ENCODE measurements at places on chromosomes 7 and 10.

DNA sequence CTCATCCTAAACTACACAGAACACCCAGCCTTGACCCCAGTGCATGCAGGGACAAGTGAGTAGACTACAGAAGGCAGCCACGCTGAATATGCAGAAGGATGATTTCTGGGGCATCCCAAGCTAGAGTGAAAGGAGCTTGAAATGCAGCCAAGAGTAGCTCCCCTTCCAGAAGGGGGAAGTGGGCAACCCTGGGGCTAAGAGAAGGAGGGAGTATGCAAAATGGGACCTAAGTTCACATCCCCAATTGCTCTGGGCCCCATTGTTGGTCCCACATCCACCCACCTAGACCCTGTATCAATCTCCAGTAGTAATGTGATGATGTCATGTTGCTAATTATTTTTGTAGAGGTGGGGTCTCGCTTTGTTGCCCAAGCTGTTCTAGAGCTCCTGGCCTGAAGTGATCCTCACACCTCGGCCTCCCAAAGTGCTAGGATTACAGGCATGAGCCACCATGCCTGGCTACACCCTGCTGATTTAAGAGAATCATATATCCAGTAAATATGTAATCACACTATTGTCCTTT, 5.6 kb upstream of the PSTK start:
- DNase-seq: no peak

DNA sequence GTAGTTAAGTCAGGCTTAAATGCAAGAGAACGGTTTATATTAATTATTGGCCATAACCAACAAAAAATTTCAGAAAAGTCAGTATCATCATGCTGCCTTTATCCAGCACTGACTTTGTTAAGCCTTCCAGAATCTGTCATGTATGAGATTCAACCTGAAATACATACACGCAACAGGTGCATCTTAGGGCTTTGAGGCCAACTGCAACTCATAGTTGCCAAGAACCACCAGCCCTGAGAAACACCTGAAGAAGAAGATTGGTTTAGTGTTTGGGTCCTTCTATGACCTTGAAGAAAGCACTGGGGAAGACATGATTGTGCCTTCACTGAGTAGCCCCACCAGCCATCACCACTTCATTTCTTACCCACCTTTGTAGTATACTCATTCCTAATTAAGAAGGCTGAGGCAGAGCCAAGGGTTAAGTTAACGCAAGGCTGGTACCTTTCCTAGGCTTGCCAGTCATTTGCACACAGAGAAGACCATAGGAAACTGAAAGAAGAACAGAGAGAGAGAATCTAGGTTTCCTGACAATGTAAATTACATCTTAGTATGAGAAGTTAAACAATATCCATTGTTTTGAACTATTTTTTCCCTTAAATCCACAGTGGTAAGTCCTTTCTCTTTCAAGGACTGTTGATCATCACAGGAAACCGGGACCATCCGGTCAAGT, 200.1 kb upstream of the PRKCQ start:
- DNase-seq: no peak

DNA sequence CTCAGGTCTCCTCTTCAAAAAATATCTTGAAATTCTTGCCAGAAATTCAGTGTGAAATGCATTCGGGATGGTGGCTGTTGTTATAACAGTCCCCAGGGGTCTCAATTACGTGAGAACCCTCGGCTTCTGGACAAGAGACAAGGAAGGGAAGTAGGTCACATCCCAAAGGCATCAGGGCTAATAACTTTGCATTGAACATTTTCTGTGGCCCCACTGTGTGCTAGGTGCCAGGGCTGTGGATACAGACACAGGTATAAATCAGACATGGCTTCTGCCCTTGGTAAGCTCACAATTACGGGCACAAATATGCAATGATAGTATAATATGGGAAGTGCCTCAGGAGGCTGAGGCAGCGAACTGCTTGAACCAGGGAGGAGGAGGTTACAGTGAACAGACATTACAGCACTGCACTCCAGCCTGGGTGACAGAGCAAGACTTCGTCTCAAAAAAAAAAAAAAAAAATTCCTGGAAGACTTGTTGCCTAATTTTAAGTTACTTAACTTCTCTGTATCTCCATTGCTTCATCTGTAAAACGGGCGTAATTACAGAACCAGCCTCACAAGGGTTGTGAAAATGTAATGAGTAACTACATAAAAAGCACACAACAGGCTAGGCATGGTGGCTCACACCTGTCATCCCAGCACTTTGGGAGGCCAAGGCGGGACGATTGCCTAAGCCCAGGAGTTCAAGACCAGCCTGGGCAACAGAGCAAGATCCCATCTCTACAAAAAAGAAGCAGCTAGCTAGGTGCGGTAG, 2.5 kb upstream of the RHBDD2 start:
- no peak for DNase-seq

DNA sequence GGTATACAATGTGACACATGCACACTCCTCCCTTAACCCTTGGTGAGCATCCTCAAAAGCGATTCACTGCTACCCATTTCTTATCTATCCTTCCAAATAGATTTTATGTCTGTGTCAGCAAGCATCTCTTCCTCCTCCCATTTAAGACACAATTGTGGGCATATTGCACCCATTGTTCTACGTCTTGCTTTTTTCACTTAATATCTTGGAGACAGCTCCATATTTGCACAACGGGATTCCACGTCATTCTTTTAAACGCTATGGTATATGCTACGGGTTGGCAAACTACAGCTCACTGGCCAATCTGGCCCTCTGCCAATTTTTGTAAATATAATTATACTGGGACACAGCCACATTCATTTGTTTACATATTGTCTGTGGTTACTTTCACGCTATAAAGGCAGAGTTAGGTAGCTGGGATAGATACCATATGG, 88.6 kb downstream of the RNF216 start:
- DNase-seq: no peak

GRCh38 chr10:90862908-90863514, 5.2 kb upstream of the HTR7 start:
- DNase-seq: no peak

- DNase-seq: peak; percentile 52
Measured at GRCh38 chr10:120824881-120825309, 26.3 kb upstream of the WDR11 start.
